Ascending aorta (tissue), 2 donors: ENCODE measurements at places on chromosomes 4 and X. TPM values are rescaled to one million over a fixed set of nuclear protein-coding genes. Genes with fewer than 3 reads are reported as not detected.
A peak's percentile ranks its signal among the peaks of the same experiment; 100 is the strongest.

- no peak for DNase-seq
Measured at GRCh38 chrX:65600106-65600505, 65.5 kb upstream of the LAS1L start.

DNA sequence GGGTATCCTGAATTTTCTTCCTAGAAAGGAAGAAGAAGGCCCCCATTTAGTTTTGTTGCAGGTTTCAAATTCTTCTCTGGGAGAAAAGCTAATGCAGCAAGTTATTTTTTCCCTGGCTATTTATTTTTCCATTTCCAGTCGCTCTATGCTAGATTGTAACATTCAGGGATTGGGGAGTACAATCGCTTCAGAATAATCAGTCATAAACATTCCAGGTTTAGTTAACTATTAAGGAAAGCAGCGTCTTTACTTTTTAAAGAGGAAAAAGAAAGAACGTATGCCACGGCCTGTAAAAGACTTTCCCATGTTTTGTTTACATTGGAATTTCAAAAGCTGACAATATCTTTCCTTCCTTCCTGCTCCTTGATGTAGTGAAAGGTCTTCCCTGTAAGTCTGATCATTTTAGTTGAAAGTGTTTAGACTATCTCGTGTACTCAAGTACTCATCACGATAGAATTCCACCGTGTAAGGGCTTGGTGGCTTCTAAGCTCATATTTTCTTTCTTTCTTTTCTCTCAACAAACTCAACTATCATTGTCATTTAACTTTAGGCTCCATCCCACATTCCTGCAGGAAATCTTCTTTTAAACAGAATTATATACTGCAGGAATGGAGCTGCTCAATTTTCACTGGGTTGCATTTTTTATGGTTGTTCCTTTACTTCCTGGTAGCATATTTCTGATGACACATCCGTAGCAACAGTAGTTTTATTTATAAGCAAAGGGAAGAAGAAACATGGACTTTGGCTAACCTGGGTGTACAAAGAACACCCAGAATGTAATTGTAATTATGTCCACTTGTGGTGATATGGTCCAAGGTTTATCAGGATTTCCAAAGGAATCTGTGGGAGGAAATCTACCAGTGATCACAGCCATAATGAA lies 213.1 kb upstream of the FAT1 start:
- no peak for DNase-seq

GRCh38 chr4:119675391-119675790 lies 46.8 kb upstream of the PDE5A start:
- DNase-seq: no peak

GRCh38 chr4:119930546-119930945 lies 136.1 kb downstream of the MAD2L1 start:
- no peak for DNase-seq

DNA sequence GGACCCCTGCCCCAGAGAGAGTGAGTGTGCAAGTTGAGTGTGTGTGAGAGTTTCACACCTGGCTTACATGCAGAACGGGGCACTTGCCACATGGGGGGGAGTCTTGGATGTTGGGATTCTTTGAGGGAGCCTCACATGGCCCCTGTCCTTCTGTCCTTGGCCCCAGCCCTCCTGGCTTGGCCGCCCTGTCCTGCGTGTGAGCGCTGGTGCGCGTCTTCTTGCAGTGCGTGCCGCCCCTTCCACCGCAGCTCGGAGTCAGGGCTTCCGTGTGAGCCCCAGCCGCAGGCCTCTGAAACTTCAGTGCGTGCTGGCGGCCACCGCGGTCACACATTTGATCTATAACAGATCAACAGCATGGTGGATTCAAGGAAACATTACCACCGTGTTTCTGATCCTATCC lies 30.1 kb upstream of the HGFAC start:
- DNase-seq: no peak

DNA sequence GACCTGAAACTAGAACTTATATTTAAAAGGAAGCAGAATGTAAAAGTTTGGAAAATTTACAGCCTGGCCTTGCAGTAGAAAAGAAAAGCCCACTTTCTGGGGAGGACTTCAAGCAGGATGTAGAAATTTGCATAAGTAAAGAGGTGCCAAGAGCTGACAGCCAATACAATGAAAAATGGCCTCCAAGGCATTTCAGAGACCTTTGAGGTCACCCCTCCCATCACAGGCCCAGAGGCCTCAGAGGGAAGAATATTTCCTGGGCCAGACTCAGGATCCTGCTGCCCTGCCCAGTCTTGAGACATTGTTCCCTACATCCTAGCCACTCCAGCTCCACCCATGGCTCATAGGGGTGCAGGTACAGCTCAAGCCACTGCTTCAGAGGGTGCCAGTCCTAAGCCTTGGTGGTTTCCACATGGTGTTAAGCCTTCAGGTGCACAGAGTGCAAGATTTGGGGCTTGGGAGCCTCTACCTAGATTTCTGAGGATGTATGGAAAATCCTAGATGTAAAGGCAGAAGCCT lies 518.9 kb upstream of the INTU start:
- no peak for DNase-seq

DNA sequence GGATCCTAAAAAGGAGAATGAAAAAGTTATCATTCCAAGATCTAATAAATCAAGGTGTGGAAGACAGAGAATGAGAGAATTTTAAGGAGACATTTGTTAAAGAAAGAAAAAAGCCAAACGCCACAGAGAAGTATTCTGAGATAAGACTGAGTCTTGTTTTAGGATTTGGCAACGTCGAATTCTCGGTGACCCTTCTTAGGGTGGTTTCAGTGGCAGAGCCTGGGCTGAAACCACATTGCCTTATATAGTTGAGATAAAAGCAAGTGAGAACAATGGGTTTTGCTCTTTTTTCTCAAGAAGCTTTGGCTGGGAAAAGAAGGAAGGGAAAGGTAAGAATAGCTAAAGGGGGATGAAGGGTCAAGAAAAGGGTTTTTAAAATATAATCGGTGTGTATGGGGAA lies 209.4 kb downstream of the VEGFC start:
- DNase-seq: no peak

GRCh38 chr4:185210102-185210981 lies 944 bp downstream of the SNX25 start:
- peak; percentile 74 for DNase-seq

- DNase-seq: no peak
Measured at GRCh38 chr4:10006231-10006600, 15.1 kb downstream of the SLC2A9 start.

DNA sequence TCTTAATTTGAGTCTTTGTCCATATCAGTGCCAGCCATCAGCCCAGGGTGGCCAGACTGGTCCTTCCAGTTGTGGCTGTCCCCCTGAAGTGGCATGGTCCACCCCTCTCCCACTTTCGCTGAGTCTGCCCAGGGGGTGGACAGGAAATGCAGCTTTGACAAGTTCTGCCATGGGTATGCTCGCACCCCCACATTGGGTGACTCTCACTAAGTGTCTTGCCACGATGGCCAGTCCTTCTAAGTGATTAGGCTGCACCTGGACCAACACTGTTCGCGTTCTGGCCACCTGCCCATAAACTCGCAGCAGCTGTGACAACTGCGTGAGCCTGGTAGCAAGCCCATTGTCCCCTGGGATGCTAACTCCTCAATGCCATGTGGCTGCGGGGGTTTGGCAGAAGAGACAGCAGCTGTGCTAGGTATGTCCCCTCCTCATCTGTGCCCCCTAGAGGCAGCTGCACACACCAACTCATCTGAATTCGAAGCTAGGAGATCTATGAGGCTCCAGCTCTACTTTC lies 10.0 kb upstream of the LNX1 start:
- DNase-seq: no peak

DNA sequence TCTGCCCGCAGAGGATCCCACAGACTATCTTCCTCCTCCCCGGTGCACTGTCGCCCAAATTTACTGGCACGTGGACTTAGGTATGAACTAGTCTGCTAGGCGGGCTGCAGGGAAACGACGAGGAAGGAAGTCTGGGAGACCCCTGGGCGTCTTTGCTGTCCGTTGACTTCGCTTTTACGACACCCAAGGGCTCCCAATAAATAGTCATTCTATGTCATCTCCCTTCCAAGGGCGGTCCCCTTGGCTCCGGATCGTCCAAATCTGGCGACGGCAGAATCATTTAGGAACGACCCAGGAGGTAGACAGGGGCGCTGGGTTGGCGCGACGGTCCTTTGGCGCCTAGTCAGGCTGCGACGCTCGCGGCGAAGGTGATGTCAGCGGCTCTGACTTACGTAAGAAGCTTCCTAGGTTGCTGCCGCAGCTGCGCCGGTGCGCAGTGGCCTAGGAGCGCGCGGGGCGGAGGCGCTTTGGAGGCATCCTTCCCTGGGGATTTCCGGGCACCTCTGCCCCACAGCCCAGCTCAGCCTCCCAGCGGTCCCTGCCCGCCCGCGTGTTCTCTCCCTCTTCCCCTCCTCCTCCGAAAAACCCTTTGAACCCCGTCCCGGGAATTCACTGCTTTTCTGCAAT lies 2.2 kb downstream of the NHS start:
- peak; percentile 77 for DNase-seq

DNA sequence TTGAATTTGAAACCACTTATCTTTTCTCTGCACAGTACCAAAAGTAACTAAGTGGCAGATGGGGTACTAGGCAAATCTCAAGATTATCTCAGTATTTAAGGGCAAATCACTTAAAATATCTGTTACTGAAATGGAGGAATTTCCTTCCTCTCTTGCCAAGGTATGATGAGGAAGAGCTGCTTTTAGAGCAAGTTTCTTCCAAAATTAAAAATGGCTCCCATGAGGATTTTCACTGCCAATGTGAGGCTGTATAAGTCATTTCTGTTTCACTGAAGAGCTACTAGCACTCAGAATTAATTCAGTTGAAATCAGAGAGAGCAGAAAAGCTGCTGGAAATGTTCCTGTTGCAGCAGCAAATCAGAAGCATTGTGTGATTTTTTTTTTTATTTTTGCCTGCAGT lies 43.4 kb downstream of the GABRB1 start:
- DNase-seq: no peak

Gene MAP7D2
- total RNA-seq: not detected

Gene HEPH
- total RNA-seq: 38.8 TPM

Gene SULT1E1
- not detected for total RNA-seq

Gene DCHS2
- total RNA-seq: not detected

Gene LONRF3
- total RNA-seq: 11.0 TPM

Gene ADH1C
- total RNA-seq: 4.6 TPM
